CD8-positive, alpha-beta memory T cell (primary cell): ENCODE measurements at places on chromosomes 6 and 20.

GRCh38 chr6:20906945-20907344, 372.7 kb downstream of the CDKAL1 start:
- no peak overlapping the region for H3K27ac ChIP-seq
- no peaks in the 10 kb centered on the region for H3K27me3 ChIP-seq
- H3K4me1 ChIP-seq: no peaks in the 10 kb centered on the region
- no peak overlapping the region for H3K4me3 ChIP-seq
- no peak for DNase-seq

DNA sequence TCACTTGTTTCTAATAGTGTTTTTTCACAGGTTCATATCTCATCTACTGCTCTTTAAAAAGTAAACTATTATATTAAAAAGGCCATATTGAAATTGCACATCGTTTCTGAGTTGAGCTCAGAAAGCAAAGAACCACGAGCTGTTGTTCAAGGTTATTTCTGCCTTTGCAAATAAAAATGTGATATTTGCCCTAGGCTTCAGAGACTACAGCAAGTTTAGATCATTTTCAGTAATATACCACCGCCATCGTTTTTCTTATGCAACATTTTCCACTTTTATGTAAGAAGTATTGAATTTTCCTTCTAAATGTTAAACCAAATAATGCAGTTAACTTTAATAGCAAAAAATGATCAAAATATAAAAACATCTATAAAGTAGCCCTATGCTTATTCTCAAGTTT, 71.1 kb downstream of the DST start:
- no peak for DNase-seq
- no peaks in the 10 kb centered on the region for H3K27me3 ChIP-seq
- no peaks in the 10 kb centered on the region for H3K36me3 ChIP-seq
- H3K4me3 ChIP-seq: no peak overlapping the region
- no peak overlapping the region for H3K27ac ChIP-seq
- no peaks in the 10 kb centered on the region for H3K4me1 ChIP-seq

DNA sequence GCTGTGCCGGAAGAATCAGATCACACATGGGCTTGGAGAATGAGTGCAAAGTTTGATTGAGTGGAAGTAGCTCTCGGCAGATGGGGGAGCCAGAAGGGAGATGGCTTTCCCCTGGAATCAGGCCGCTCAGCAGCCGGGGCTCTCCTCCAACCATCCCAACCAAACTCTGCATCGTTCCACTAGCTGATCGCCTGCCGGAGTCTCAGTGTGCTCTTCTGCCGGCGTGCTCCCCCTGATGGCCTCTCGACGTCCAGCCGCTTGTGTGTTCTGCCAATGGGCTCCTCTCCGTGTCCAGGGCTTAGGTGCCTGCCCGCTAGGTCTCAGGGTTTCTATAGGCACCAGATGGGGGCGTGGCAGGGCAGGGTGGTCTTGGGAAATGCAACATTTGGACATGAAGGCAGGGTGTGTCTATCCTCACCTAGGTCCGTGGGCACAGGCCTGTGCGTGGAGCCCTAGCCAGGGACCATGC, 4.9 kb upstream of the BIRC7 start:
- H3K27ac ChIP-seq: no peak overlapping the region
- H3K4me3 ChIP-seq: no peak overlapping the region
- no peaks in the 10 kb centered on the region for H3K4me1 ChIP-seq
- no peaks in the 10 kb centered on the region for H3K36me3 ChIP-seq
- no peak for DNase-seq

GRCh38 chr6:168844821-168845609, 404.0 kb downstream of the SMOC2 start:
- H3K27ac ChIP-seq: no peak overlapping the region
- no peak for DNase-seq
- H3K27me3 ChIP-seq: no peaks in the 10 kb centered on the region
- no peaks in the 10 kb centered on the region for H3K36me3 ChIP-seq
- H3K4me3 ChIP-seq: no peak overlapping the region
- H3K4me1 ChIP-seq: no peaks in the 10 kb centered on the region

DNA sequence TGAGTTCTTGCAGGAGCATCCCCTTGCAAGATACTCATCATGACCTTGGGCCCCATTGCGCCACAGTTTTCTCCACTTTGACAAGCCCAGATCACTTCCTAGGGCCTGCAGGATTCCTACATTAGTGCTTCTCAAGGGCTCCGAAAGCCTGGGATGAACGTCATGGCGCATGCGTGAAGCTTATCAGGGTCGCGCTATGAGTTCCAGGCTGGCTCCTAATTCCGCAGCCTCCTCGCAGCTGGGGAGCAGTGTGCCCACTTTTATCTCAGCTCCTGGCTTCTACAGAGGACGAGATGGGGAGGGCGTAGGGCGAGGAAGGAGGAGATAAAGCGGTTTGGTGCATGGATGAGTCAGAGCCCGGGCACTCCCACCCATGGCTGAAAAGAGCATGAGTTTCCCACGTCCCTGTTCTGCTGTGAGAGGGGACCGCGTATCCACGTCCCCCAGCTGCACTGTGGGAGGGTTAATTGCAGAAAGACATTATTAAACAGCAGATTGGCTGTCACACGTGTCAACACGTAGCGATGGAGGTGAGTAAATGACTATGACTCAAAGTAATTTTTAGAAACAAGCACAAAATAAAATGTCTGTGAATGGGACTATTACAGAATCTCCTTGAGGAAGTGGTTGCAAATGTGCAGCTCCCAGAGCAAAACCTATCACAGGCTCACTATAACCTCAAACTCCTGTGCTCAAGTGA, 72.9 kb upstream of the DSP start:
- DNase-seq: no peak
- no peak overlapping the region for H3K4me3 ChIP-seq
- H3K4me1 ChIP-seq: no peaks in the 10 kb centered on the region
- H3K27ac ChIP-seq: no peak overlapping the region
- H3K27me3 ChIP-seq: no peaks in the 10 kb centered on the region

DNA sequence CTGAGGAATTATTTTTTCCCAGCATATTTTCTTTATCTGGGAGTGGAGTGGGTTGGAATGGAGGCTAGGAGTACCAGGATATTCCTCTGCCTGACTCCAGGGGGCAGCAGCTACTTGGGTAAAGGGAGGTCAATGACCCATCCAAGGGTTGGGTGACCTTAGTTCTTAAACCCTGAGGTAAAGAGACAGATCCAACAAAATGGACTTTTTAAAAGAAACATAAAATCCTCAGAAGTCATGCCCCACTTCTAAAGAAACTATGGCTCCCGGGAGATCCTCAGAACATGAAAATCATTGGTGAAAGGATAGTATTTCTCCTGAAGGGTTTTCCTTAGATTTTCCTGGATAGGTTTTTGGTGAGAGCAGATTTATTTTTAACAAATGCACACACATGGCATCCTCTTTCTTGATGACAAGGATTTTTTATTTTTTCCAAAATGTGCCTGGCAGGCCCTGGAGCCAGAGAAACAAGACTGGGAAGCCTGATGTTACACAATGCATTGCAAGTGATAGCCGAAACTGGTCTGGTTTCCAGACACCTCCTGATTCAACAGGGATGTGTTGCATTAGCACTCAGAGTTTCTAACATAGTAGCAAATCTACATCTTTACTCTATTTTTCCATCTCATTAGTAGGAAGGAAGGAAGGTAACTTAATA, 240.9 kb upstream of the BTBD3 start:
- no peak overlapping the region for H3K4me3 ChIP-seq
- no peaks in the 10 kb centered on the region for H3K27me3 ChIP-seq
- H3K4me1 ChIP-seq: no peaks in the 10 kb centered on the region
- no peak overlapping the region for H3K27ac ChIP-seq

DNA sequence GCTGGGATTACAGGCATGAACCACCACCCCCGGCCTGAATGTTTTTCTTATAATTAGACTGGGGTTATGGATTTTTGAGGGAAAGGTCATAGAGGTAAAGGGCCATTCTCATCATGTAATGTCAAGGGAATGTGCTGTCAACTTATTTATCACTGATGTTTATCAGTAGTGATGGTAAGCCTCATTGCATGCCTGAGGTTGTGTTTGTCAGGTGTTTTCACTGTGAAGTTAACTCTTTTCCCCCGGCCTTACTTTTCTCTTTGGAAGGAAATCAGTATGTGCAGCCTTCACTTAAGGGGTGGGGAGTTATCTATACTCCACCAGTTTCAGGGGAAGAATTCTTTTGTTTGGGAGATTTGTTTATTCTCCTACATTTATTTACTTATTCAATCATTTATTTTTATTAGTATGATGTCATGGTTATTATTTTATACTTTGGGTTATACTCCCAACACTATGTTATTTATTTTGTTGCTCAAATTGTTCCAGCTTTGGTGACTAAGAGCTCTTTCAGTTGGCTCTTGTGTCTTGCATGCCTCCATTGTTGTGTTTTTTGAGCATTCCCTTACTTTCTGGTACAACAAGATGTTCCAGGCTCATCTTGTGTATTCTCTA, 2.8 kb upstream of the SLC17A5 start:
- no peak for DNase-seq
- no peaks in the 10 kb centered on the region for H3K27me3 ChIP-seq
- H3K4me3 ChIP-seq: no peak overlapping the region
- no peak overlapping the region for H3K27ac ChIP-seq
- no peaks in the 10 kb centered on the region for H3K36me3 ChIP-seq

DNA sequence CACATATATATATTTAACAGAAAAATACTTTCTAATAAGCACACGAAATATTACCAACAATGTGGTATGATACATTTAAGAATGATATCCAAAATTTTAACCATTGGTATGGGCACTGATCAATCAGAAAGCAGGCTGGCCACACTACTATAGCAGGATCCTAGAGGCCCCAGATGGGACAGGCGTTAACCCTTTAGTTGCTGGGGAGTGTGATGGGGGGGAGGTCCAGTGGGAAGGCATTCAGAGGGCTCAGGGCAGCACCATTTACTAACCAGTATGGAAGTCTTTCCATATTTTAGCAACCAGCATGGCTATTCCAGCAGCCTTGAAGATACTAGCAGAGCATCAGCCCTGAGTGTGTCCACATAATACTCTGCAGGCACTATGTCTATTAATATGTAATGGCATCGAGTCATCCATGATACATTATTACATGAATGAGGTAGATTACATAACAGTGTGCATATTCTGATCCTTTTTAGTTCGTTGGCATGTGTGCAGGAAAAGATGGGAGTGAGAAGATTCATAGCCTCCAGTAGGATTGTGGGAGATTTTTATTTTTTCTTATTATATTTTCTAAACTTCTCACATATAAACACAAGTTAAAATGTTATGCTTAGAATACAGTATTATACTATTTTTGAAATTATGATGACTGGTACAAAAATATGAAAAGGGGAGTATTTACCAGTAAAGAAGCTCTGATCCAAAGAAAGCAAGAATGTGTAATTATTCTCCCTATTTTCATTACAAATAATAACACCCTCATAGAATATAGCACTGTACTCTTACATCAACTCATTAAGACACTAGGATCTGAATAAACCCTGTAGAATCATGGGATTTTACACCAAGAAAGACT, 78.9 kb downstream of the FAM217A start:
- no peak for DNase-seq
- no peaks in the 10 kb centered on the region for H3K4me1 ChIP-seq
- H3K27ac ChIP-seq: no peak overlapping the region
- H3K36me3 ChIP-seq: no peaks in the 10 kb centered on the region

DNA sequence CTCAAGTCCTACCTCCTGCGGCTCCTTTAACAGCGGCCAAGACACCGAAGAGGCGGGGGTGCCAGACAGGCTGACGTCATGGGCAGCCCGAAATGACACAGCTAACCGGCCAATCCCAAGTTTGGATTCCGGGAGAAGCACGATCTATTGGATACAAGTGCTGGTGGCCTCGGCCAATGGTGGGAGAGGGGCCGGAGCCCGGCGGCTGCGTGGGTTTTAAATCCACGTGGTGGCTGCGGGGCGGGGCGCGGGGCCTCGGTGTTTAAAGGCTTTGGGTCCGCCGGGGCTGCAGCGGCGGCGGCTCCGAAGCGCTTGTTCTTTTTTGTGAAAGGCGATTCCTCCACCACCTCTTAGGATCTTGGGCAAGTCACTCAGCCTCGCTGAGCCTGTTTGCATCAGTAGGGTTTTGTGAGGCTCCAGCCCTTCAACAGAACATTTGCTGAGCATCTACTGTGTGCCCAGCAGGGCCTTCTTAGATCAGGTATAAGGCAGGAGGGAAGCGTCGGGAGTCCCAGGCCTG, 8.7 kb upstream of the PMEPA1 start:
- H3K4me1 ChIP-seq: peaks cover 5% of the 10 kb centered on the region
- peak; percentile 91 for DNase-seq
- no peak overlapping the region for H3K27ac ChIP-seq
- H3K27me3 ChIP-seq: no peaks in the 10 kb centered on the region
- H3K36me3 ChIP-seq: no peaks in the 10 kb centered on the region

DNA sequence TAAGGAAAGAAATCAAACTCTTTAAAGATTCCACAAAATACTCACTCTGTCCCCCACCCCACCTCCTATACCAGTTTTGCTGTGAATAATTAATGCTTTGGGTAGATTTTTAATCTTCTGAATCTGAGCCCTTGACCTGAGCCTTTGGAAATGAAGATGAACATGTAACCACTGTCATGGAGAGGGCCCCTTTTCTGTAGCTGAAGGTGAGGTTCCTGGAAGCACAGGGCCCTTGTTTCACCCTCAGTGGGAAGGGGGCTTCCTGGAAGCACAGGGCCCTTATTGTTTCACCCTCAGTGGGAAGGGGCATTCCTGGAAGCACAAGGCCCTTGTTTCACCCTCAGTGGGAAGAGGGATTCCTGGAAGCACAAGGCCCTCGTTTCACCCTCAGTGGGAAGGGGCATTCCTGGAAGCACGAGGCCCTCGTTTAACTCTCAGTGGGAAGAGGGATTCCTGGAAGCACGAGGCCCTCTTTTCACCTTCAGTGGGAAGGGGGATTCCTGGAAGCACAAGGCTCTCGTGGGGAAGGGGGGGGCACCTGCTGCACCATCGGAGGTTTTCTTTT, 75.7 kb downstream of the DACT2 start:
- no peaks in the 10 kb centered on the region for H3K4me1 ChIP-seq
- DNase-seq: no peak
- H3K4me3 ChIP-seq: no peak overlapping the region
- H3K27ac ChIP-seq: no peak overlapping the region
- peaks cover 3% of the 10 kb centered on the region for H3K27me3 ChIP-seq

DNA sequence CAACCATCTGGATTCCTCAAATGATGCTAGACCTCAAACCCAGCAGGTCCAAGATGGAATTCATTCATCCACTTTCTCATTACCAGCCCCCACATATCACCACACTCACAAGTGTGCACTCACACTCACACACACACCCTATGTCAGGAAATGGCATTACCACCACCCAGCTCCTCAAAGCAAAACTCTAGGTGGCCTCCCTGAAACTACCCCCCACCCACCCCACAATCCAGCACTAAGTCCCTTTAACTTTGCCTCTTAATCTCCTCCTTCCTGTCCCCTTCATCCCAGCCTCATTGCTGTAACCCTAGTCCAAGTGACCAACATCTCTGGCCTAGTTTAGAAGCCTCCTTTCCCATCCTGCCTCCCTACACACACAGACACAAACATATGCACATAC, 109.4 kb downstream of the TNFAIP3 start:
- no peak for DNase-seq
- no peaks in the 10 kb centered on the region for H3K27me3 ChIP-seq
- peaks cover 24% of the 10 kb centered on the region for H3K4me1 ChIP-seq

- no peaks in the 10 kb centered on the region for H3K27me3 ChIP-seq
- no peaks in the 10 kb centered on the region for H3K36me3 ChIP-seq
- peak; percentile 92 for DNase-seq
- no peak overlapping the region for H3K27ac ChIP-seq
- H3K4me1 ChIP-seq: peaks cover 50% of the 10 kb centered on the region
- H3K4me3 ChIP-seq: no peak overlapping the region
These were observed 38.0 kb downstream of the PIM1 start for GRCh38 chr6:37207903-37208456.
